ENCODE measurements at places on chromosomes 5 and 9.

DNA sequence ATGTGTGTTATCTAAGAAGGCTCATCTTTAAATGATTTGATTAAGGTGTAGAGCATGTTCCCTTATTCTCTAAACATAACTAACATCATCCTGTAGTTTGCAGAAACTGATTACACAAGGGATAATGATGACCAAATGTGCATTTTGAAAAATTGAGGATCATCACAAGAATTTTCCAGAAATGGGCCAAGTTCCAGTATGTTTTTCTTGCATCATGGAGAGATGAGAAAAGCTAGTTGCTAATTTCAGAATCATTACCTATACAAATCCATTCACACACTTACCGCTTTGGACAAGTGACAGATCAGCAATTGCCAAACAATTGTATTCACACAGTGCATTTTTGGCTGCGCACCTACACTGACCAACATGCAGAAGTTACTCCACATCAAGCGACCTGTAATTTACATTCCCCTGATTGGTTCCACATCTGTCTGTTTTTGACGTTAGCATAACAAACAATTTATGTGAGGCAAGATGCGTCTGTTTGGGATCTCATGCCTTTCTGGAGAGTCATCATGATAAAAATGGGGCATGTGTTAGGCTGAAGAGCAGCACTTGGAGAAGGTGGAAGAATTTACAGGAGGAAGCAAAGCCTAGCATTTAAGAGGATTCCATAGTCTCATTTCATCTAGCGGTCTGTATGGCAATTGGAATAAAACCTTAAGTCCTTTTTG lies 2.8 kb upstream of the BNC2 start:
- no peak for DNase-seq

DNA sequence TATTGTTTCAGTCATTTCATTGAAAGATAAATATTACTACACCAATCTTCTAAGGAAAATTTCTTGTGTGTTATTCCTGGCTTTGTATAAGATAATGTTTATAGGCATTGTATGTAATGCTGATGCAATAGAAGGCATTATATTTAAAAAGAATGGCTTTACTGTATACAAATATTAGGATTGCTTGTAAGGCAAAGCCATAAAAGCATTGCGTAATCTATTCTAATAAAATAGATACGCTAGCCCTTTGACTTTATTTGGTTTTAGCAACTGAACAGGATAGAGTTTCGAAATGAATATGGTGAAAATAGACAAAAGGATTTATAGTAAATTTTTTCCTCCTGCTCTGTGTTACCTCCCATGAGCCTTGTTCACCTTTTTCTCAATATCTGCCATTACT lies 5.5 kb upstream of the LYSMD3 start:
- DNase-seq: no peak

- no peak for DNase-seq
These were observed 383.9 kb downstream of the CTNND2 start for GRCh38 chr5:11520241-11520930.

GRCh38 chr9:122333169-122333808 lies 37.5 kb upstream of the PTGS1 start:
- DNase-seq: no peak

DNA sequence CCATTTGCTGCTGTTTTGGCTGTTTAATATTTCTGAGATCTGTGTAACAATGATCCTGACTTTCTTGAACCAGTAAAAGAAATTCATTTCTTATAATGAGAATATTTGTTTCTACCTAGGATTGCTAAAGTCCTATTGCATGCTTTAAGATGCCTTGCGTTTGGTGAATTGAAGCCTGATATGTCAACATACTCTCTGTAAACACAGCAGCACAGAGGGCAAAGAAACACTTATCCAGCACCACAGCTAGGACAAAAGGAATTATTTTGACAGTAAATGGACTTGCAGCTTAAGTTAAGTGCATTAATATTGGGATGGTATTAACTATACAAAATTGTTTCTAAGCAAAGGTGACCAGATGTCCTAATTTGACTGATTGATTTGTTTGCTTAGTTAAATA lies 2031.2 kb upstream of the CDH6 start:
- no peak for DNase-seq

DNA sequence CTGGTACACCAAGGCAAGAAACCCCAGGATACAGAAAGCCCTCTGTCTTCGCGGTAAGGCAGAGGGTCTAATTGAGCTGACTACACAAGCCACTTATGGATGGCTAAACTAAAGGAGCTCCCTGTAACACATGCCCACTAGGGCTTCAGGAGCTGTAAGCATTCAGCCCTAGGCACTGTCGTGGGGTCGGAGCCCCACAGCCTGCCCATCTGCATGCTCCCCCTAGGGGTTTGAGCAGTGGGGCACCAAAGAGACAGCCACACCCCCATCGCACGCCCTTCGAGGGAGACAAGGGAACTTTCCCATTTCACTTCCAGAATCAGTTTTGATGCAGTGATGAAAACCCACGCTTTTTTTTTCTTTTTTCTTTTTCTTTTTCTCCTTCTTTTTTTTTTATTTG lies 11.0 kb upstream of the MTMR12 start:
- no peak for DNase-seq
